ENCODE measurements at places on chromosomes 11 and 22. TPM values are rescaled to one million over a fixed set of nuclear protein-coding genes. Genes with fewer than 3 reads are reported as not detected.

GRCh38 chr11:3709977-3710376 is 38.8 kb upstream of the CHRNA10 start:
- no peak for DNase-seq

DNA sequence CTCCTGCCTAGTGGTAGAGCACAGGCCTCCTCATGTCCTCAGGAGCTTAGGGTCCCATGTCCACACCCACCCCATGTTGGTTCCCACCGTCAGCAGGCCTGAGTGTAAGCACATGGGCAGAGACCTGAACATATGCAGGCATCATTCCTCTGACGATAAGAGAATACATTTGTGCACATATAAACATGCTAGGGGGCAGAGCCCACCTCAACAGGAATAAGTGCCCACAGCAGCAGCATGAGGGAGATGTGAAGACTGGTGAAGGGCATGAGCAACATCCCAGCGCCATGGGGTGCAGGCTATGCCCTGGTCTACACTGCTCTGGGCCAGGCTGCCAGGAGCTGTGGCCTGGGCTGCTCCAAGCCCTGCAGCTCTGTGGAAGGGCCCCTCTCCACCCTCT is 16.9 kb downstream of the ADORA2A start:
- no peak for DNase-seq

DNA sequence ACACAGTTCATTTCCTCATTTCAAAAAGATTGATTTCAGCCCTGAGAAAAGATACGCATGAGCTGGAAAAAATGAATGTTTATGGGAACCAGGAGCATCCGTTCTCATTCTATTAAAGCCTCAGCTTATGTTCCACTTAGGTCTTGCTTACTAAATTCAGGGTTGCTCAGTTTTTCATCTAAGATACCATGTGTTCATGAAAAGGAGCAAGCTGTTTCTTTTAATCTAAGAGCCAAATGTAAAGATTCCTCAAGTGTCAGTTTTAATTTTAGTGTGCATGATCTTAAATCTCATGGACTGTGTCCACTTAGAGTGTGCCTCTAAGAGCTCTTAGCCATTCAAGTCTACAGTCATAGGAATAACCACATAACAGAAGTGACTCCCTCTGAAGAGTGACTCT is 141.5 kb upstream of the ARHGAP42 start:
- no peak for DNase-seq

DNA sequence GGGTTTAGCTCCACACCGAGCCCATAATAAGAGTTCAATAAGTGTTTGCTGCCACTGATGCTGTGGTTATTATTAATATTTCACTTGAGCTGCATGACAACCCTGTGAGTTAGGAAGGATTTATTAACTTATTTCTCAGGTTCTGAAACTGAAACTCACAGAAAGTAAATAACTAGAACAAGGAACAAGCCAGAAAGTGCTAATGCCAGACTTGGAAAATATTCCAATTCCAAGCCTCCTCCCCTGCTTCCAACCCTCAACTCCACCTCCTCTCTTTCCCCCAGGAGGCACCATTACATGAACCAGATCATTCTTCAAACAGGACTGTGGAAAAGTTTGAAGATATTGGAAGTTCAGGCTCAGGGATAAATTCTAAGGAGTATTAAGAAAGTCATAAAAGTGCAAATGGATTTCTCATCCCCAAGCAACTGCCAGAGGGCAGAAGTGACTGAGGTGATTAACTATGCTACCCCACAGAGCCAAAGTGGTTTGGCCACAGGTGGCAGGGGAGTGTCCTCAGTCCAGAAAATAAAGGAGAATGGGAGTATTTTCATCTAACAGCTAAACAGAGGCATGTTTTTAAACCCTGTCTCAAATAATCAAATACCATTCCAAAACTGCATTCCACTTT is 3.2 kb upstream of the FJX1 start:
- DNase-seq = no peak

DNA sequence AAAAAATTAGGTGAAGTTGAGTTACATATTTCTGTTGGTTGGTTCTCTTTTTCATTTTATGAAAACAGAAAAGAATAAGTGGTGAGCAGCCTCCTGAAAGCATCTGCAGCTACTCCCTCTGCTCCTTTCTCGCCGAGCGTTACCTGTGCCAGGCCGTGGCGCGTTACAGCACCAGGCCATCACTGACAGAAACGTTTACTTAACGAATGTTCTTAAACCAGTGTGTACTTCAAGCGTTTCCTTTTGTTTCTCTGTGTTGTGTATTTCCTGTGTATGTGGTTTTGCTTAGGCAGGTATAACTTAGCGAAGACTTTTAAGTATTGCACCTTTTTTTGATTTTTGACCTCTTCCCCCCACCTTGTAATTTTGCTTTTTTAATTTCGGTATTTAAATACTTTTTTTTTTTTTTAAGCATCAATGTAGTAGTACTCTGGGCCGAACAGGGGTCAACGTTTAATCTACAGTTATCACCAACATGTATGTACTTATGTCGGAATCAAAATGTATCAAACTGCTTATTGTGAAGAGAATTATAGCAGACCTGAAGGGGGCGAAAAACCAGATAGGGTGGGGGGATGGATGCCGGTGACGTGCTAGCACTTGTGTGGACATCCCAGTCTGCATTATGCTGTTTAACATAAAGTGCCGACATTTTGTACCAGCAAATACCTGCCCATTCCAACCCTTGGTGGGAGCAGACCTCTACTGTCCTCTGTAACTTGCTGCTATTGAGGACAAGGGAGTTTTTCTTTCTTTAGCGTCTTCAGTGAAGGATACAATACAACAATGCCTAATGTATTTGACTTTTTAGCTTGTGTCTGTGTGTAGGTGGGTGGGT is 21.6 kb upstream of the ADSL start:
- DNase-seq = no peak

DNA sequence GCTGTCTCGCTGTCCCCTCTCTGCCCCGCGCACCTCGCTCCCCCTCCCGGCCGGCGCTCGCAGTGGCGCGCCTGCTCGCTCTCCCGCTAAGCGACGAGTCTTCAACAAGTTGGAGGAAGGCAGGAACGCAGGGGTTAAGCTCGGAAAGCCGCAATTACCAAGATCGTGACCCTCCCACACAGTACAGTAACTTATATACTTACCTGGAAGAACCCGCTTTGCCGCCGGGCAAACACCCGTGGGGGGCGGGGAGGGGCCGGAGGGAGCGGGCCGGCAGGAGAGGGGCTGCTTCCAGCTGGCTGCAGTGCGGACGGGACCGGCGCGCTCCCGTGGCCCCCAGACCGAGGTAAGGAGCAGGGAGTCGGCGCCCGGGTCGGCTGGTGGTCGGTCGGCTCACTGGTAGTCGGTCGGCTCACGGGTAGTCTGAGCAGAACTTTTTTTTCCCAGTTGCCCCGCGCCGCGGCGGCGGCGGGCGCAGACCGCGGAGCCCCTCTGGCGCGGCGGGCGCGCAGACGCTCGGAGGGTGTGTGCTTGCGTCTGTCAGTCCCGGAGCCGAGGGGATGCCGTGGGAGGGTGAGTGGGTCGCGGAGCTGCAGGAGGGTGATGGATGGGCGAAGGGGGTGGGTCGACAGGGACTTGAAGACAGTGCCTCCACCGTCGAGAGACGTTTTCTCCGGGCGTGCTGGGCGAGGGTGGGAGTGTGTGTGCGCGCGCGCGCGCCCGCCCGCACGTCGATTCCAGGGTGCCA is 101.2 kb upstream of the HSD17B12 start:
- DNase-seq = no peak

DNA sequence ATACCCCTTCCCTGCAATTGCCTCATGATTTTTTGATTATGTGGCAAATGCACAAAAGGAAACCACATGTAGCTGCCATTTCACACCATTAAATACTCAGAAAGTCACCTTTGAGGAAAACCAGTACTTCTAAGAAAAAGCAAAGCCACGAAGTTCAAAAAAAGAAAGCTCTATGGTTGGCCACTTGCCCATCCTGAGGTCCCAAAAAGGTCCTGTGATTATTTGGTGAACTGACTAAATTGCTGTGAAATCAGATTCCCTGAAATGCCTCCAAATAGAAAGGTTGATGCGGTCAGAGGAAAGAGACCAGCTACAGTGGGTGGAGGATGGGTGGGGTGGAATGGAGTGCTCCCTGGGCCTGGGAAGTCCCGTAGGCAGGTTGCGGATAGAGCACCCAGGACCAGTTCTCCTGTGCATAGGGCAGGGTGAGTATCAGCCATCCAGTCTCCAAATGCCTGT is 26.9 kb downstream of the MRPL16 start:
- DNase-seq = no peak

- no peak for DNase-seq
Observed at GRCh38 chr11:66278363-66279091, 552 bp downstream of the CNIH2 start.

GRCh38 chr11:3834664-3835461 is 5.9 kb downstream of the RHOG start:
- no peak for DNase-seq

- peak; percentile 34 for DNase-seq
Observed at GRCh38 chr11:61814247-61814957, 2.4 kb downstream of the FADS1 start.

DNA sequence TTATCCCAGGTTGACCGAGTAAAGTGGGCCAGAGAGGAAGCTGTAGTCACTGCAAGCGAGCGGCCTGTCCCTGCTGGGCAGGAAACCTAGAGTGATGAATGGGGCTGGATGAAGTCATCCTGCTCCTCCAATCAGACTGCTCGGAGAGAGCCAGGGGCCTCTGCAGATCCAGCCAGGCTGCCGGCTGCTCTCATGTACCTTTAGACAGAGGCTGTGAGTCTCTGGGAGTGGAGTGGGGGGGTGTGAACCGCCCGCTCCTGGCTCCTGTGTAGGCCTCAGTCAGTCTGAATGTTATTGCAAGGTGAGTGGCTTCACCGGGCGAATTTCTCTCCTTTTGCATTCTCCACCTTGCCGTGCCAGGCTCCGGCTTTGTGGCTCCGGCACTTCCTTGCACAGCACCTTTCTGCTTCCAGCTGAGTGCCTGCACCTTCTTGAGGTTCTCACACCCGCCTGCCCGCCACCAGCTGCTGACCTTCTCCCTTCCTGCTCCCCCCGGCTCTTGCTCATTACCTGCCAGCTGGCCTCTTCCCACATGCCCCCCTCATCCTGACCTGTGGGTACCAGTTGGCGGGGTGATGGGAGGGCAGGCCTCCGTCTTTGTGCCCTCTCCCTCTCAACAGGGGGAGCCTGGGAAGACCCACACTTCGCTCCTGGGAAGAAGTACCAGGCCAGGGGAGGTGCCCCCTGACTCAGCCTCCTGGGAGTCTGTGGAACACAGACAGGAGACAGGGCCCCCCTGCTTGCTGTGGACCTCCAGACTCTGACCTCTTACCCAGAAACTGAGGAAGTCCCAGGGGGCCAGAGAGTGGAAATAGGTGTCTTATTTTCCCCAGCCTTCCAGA is 79.9 kb downstream of the GRAMD1B start:
- no peak for DNase-seq

DNA sequence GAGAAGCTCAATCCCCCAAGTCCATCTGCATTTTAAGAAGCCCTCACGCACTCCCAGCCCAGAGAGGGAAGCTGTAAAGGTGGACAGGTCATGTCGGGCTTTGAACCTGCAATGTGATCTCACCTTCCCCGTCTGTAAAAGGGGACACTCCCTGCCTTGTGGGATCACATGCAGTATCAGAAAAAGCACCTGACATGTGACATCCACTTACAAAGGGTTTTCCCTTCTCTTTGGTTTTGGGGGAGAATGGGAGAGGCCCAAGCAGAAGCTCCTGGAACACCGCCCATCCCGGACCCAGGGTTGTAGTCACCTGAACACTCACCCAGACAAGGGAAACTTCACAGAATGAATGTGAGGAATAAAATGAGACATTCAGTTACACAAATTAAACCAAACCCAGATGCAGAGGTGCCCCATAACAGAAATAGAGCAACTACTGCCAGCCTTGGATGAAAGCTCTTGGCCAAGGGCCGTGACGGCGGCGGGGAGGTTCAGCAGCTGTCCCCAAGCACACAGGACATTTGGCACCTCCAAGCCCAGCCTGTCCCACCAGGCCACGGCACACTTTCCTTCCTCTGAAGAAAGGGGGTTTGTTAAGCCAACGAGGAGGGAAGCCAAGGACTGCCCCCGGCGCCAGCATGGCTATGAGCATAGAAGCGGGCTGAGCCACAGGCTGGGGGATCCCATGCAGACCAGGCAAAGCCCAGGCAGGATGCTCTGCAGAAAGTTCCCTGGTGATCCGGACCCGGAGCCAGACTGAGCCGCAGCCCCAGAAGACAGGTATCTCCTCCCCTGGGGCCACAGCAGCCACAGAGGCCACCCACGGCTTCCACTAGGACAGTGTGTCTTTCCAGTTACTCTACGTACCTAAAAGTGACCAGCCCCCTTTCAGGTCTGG is 3.8 kb downstream of the BID start:
- DNase-seq = no peak

DNA sequence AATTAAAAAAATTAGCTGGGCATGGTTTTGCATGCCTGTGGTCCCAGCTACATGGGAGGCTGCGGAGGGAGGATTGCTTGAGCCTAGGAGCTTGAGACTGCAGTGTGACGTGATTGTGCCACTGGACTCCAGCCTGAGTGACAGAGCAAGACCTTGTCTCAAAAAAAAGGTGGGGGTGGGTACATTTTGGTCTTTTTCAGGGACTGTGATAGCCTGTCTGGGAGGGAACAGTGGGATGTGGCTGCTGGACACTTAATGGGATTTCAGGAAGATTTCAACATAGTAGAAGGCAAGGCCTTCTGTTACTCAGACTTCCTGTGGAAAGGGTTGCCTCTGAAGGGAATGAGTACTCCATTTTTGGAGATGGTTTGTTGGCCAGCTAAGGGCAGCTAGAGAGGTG is 40.6 kb downstream of the RELT start:
- DNase-seq = no peak

DNA sequence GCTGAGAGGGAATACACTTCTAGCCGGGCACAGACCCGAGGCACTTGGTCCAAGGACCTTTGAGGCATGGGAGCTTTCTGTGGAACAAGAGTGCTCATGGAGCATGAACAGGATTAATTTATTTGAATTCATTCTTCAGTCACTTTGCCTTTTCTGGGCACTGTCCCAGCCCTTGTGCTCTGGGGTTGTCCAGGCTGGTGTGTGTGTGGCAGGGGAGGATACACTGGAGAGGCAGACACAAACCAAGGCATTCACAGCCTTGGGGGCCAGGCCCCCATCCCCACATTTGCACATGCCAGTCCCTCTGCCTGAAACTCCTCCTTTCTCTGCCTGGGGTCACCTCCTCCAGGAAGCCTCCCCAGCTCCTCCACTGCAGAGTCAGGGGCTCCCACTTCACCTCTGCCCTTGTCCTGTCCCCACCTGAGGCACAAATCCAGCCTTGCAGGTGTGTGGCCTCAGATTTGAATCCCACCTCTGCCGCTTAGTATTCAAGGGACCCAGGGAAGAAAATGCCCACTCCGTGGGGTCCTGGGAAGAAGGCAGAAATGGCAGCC is 55.5 kb downstream of the MYO7A start:
- DNase-seq = no peak

GPHA2 gene
- not detected for total RNA-seq

ANGPTL5 gene
- 0.39 TPM for total RNA-seq

SULT4A1 gene
- total RNA-seq = 0.89 TPM

CRY2 gene
- 50.6 TPM for total RNA-seq

YPEL1 gene
- 5.8 TPM for total RNA-seq
